ENCODE measurements at places on chromosomes 6 and 20.
A peak's percentile ranks its signal among the peaks of the same experiment; 100 is the strongest.

DNA sequence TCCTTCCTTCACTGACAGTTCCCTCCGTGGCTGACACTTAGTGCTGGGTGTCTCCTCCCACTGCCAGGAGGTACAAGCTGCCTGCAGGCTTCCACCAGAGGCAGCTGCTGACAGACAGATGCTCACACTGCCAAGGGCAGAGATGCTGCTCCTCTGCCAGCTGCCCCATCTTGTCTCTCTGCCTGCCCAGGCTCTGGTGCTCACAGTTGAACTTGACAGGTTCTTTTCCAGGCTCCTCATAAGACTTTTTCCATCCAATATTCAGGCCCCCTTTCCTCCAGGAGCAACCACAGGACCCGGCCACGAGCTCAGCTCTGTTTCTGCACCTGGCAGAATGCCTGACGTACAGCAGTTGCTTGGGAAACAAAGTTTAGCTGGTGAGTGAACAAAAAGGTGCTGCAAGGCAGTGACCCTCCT, 79.8 kb downstream of the PSMB1 start:
- DNase-seq = no peak

GRCh38 chr20:361561-361960, 14.7 kb downstream of the NRSN2 start:
- no peak for DNase-seq

GRCh38 chr6:29750709-29751108, 27.5 kb downstream of the HLA-F start:
- DNase-seq = no peak

DNA sequence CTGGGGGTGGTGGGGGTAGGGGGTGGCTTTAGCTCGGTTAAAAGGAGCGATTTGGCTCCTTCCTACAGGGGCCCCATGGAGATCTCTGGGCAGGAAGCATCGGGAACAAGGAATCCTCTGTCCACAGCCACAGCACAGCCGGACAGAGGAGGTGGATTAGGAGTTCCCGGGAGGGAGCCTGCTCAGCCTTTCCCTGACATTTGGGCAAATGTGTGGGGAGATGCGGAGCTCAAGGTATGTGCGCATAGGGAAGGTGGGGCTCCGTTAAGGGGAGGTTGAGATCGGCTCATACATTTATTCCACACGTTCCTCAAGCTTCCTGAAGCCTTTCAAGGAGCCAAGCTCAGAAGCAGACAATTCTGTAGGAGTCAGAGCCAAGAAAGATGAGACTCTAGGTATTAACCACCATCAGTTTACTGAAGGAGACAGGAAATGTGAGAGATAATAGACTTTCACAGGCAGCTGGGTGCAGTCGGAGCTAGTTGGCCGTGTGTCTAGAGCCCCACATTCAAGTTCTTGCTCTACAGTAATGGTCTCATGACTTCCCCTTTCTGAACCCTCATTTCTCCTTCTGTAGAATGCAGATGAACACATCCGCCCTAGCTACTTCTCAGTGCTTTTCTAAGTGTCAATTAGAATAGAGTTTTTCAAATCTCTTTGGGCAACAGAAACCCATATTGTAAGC, 40.8 kb upstream of the EPB41L1 start:
- no peak for DNase-seq

- no peak for DNase-seq
Measured at GRCh38 chr6:98452685-98453084, 381.7 kb upstream of the POU3F2 start.

DNA sequence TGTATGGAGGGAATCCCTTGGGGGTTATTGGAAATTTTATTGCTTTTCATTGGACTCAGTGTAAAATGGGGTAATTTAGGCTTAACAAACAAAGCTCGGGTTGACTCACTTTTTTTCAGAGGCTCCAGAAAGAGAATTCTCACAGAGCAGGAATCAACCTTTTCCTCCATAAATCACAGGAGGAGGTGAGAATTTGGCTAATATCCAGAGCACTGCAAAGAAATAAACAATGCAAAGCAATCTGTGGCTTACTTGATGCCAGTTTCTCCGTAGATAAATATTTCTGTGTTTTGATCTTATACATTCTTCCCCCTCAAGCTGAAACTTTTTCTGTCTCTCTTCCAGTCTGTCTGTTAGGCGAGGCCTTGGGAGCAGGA, 176.6 kb downstream of the TSHZ2 start:
- DNase-seq = no peak

GRCh38 chr6:97059473-97059872, 134.9 kb downstream of the KLHL32 start:
- DNase-seq = peak; percentile 17

- DNase-seq = no peak
Measured at GRCh38 chr6:154861825-154862224, 128.6 kb downstream of the SCAF8 start.

GRCh38 chr20:54640800-54641199, 165.4 kb downstream of the DOK5 start:
- DNase-seq = no peak

- DNase-seq = no peak
Measured at GRCh38 chr6:34056305-34057108, 89.4 kb downstream of the GRM4 start.

DNA sequence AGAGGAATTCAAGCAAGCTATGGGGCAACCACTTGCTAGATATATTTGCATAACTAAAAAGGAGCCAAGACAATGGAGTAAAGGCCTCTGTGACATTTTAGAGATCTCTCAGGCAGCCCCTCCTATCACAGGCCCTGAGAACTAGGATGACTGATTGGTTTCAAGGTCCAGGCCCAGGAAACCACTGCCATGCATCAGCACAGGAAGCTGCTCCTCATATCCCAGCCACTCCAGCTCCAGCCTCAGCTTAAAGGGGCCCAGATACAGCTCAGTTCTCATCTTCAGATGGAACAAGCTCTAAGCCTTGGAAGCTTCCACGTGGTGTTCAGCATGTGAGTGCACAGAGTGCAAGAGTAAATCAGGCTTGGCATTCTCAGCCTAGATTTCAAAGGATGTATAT, 21.1 kb upstream of the THBS2 start:
- no peak for DNase-seq

DNA sequence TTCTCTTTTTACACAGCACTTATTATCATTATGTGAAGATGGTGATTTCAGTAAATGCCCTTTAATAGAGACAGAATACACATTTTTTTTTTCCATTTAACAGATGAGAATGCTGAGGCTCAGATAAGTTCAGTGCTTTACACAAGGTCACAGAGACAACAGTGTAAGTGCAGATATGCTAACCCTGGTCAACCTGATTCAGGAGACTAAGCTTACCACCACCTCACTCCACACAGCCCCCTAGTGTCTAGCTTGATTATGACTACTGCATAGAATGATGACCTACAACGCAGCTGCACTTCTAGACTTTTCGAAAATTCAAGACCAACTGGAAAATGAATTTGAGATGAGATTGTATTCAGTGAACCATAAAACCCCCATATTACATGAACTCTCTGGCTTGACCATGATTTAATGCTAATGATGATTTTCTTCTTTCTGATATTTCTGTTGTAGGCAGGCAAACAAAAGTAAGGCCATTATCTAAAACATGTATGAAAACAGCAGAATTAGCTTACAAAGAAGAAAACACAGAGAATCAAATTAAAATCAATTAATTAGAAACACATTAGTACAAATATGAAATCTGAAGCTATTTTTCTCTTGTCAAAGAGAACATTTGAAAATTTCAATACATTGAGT, 212.1 kb upstream of the PHACTR1 start:
- no peak for DNase-seq

DNA sequence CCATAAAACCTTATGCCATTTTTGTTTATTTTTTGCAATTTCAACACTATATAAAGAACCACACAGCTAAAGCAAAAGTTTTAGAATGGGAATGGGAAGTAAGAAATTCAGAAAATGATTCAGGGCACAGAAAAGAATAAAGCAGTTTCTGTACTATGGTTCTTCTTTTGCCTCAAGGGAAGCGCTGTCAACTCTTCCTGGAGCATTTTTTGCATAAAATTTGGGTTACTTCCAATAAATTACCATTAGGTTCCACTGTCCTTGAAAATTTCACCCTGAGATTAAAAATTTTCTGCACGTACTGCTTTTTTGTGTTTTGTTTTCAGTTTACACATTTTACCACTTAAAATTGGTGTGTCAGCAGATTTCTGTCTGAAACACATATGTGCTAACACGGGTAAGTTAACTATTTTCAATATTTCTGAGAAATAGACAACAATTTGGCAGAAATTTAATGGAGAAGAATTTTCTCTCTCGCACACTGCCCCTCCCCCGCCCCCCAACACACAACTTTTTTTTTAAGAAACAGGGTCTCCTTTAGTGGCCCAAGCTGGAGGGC, 79.6 kb downstream of the ADAT2 start:
- DNase-seq = no peak

DNA sequence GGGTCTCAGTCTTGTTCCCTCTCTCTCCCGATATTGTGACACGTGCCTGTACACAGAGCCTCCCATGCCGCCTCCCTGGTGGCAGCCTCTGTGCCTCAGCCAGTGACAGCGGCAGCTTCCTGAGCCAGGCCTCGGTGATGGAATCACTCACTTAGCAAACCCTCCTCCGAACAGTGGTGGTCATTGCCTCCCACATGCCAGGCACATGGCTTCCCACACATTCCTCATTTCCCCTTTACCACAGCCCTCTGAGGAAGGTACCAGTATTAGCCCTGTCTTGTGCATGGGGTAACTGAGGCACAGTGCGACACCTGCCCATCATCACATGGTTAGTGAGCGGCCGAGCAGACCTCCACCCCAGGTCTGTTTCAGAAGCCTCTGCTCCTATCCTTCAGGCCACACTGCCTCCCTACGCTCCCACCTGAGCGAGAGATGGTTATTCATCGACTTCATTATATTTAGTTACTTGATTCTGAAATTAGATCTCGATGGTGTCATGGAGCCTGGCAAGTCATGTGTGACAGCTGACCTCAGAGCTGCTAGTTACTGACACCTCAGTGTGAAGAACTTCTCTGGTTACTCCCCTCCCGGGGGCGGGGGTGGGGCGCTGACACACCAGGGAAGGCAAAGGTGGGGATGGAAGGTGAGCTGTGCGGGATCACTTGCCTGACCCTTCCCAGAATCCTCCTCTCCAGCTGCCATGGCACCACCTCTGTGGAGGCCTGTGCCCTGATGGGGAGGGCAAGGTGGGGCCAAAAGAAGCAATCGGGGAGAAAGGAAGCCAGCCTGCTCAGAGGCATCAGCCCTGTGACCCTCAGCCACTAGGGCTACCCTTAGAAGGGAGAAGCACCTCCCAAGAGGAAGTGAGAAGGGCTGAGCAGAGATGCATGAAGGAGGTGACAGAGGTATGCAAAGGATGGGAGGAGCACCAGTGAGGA, 17.9 kb downstream of the MDGA1 start:
- DNase-seq = no peak

GRCh38 chr20:58815448-58815847, 35.3 kb downstream of the GNAS-AS1 start:
- no peak for DNase-seq

DNA sequence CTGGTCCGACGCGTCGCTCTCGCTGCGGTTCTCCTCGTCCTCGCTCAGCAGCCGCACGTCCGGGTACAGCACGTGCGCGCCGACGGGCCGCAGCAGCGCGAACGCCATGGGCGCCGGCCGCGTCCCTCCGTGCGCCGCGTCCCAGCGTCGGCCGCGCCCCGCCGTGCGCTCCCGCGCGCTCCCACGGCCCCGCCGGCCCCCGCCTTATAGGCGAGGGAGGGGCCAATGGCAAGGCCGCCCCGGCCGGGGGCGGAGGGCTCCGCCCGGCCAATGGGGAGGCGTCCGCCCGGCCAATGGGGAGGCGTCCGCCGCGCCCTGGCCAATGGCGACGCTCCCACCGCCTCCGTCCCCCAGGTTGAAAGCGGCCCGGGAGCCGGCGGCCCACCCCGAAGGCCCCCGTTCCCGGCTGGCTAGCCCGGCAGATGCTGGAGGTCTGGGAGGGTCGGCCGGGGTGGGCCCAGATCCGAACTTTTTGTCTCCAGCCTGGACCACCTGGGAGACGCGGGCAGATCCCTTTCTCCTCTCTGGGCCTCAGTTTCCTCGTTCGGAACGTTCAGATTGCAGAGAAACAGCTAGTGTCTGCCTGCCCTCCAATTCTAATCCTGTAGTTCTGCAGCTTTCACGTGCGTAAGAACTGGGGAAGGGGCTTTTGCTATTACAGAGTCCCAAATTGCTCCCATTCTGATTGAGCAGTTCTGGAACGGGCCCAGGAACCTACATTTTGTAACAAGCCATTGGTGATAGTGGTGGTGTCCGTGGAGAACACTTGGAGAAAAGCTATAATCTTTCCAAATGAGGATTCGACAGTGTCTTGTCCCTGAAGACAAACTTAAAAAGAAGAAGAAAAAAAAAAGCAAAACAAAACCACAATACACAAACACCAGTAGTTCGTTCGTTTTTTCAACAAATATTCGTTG, at the start of gene TCF15:
Gene TCF15, minus strand, starts transcription at position 180 of the 917 bp plus-strand sequence. Its CDS starts 72 bp downstream, at position 108.
- peak; percentile 37 for DNase-seq

GRCh38 chr6:5191222-5191621, 69.5 kb downstream of the LYRM4 start:
- no peak for DNase-seq

DNA sequence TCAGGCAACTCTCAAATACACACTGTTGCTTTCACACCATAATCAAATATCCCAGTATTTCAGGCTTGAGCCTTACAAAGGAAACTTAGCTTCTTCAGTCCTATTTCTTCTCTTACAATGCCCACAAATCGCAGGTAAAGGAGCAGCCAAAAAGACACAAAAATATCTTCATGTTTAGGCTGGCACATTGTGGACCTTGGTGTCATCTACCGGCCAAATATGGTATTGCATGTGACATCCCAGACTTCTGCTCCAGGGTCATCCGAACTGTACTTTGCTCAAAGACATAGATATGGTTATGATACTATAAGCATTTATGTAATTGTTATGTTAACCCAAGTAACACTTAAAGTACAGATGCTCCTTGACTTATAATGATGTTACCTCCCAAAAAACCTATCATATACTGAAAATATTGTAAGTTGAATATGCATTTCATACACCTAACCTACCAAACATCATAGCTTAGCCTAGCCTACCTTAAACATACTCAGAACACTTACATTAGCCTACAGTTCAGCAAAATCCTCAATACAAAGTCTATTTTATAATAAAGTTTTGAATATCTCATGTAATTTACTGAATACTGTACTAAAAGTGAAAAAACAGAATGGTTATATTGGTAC, 4.6 kb downstream of the OR2H2 start:
- peak; percentile 39 for DNase-seq

DNA sequence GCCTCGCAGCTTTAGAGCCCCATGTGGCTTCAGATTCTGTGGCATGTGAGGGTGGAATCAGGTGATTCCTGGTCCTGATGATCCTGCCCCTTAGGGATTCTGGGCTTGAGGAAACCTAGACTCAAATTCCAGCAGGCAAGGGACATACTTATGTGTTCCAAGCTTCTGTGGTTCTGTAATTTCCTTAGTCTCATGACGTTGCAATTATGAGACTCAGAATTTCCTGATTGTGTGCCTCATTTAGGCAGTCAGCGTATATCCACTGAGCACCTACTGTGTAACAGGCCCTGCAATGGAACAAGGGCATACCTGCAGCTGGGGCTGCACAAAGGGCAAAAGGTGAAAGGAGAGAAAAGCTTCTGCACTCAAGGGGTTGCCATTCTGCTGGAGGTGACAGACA, 11.6 kb upstream of the BPIFB4 start:
- no peak for DNase-seq

- DNase-seq = peak; percentile 80
Measured at GRCh38 chr6:149834513-149835481, 29.4 kb downstream of the LRP11 start.

GRCh38 chr6:37724530-37725220, 27.0 kb upstream of the MDGA1 start:
- no peak for DNase-seq

GRCh38 chr6:144265061-144265357, 20.1 kb upstream of the UTRN start:
- no peak for DNase-seq

All from hematopoietic multipotent progenitor cell treated with erythropoietin and hydrocortisone succinate and interleukin-3 and kit ligand, for 15 days (in vitro differentiated cells).